ENCODE measurements at places on chromosomes 5 and 9. TPM values are rescaled to one million over a fixed set of nuclear protein-coding genes. Genes with fewer than 3 reads are reported as not detected.

GRCh38 chr5:9115093-9115492 is 430.8 kb downstream of the SEMA5A start:
- DNase-seq, result no peak

- no peak for DNase-seq
Measured at GRCh38 chr5:73783828-73784227, 157.8 kb downstream of the ARHGEF28 start.

DNA sequence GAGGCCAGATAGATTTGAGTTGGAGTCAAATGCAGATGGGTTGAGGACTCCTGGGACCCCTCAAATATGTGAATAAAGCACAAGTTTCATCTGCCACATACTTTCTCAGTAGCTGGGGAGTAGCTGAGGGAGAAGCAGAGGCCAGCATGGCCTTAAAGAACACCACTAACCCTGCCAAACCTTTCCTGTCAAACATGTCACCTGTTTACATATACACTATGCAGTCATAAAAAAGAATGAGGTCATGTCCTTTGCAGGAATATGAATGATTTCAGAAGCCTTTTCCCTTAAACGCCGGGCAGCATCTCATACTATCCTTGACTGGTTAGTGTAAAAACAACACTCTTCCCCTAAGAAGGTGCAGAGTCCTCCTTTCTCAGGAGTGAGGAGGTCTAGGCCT is 25.2 kb upstream of the HSD17B4 start:
- no peak for DNase-seq

- DNase-seq, result no peak
Measured at GRCh38 chr9:34592895-34593601, 3.5 kb upstream of the CNTFR start.

- DNase-seq, result no peak
Measured at GRCh38 chr9:37046683-37047082, 12.6 kb upstream of the PAX5 start.

DNA sequence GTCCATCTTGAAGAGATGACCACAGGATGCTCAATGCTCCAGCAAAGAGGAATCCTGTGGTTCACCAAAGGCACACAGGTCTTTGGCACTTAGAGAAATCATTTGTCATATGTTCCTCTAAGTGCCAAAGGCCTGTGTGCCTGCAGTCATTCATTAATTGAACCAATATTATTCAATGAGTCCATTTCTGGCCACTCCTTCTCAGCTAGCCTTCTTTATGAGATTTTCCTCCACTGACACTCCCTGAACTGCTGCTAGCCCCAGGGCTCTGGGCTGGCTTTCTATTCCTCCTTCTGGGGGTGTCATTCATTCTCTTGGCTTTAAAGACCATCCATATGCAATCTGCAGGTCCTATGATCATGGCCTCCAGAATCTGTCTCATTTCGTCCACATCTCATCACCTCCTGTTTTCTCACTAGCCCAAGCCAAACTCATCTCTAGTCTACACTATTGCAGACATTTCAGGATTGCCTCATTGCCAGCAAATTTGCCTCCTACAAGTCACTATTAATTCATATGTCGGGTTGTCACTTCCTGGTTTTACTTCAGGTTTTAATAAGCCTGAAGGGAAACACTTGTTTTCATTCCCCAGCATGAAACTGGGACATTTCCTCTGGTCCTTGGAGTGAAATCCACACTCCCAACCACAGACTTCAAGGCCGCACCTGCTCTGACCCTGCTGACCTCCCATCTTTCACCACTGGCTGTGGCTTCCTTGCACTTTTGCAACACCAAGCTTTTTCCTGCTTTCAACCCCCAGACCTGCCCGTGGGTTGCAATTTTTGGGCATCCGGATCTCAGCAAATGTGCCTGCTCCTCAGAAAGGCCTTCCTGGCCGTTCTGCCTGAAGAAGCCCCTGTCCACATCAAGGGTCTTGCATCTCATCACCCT is 35.1 kb downstream of the KCNIP1 start:
- no peak for DNase-seq

GRCh38 chr9:126062158-126062886 is 264.3 kb upstream of the MVB12B start:
- no peak for DNase-seq

- DNase-seq, result no peak
Measured at GRCh38 chr9:30239878-30240277, 2144.6 kb upstream of the ACO1 start.

Gene HMMR
- polyA plus RNA-seq, result 6.2 TPM

DNA sequence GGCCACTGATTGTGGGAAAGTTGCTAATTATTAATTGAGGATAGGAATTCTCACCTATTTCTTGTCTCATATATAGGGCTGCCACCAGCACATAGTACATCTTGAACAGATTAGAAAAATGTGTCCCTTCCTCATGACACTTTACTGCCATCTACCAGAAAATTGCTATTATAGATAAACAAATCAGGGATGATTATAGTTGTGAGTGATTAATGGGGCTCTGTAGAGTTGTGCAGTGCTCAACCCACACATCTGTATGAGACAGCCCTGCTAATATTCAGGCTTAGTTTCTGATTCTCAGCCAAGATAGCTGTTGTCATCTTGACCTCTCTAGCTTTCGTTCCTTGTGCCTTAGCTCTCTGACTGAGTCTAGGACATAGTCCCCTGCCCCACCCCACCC is 373.3 kb downstream of the TLE4 start:
- DNase-seq, result no peak

DNA sequence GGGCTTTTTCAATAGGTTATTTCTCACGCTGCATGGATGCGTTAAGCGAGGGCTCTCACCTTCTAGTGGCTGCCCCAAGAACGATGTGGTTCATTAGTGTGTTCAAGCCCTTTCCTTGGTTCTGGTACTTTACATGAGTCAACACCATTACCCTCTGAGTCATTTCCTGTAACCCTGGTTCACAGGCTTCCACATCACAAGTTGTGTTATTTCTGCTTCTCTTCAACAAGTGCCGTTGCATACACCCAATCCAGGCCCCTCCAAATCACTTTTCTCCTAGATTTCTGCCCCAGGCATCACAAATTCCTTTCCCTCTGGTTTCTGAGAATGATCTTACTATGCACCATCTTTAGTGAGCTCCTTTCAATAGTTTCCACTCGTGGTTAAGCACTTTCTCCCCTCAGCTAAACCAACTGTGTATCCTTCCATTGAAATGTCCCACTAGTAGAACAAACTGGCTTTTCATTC is 69.5 kb upstream of the RAD23B start:
- DNase-seq, result no peak

DNA sequence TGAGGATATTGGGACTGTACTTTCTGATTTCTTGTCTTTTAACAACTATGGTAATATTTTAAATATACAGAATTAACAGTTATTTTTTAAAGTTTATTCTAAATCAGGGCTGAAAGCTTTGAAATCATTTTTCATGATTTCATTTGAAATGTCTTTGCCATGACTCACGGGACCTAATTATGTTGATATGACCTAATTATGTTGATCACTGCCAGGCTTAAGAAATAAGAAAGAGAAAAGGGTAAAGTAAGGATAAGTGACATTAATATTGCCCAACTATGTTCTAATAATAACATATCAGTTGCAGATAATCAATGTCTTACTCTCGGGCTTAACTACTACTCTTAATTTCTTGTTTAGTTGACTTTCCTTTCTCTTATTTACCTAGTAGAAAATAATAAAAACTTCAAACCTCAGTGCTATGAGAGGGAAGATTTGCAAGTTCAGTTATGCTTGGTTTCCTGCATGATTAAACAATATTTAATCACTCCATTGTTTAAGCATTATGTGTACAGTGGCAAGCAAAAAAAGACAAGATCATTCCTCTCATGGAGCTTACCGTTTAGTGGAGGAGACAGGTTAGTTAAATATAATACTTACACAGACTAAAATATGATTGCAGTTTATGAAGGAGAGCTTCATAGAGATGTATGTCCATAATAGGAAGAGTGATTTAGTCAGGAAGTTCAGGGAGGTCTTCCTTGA is 67.0 kb upstream of the EIF4EBP3 start:
- no peak for DNase-seq

Gene MSX2
- polyA plus RNA-seq, result 0.41 TPM

Gene F12
- 1.2 TPM for polyA plus RNA-seq

- DNase-seq, result no peak
Measured at GRCh38 chr9:26077860-26078259, 399.6 kb upstream of the TUSC1 start.

Gene LURAP1L
- 6.8 TPM for polyA plus RNA-seq

Gene CANX
- 86.1 TPM for polyA plus RNA-seq

Gene PCDHGB1
- 0.11 TPM for polyA plus RNA-seq

GRCh38 chr9:137302118-137302448 is at the start of gene NRARP:
TSS of gene NRARP (minus strand) at chr9:137302271. CDS start at chr9:137301928, 343 bp downstream.
- DNase-seq, result no peak

- no peak for DNase-seq
Measured at GRCh38 chr5:149636861-149637246, 55.6 kb downstream of the ARHGEF37 start.

Gene LCP2
- 131 TPM for polyA plus RNA-seq

Gene SPATA31D4
- polyA plus RNA-seq, result 0.05 TPM

- DNase-seq, result no peak
Measured at GRCh38 chr9:36301227-36301626, 43.0 kb upstream of the GNE start.

DNA sequence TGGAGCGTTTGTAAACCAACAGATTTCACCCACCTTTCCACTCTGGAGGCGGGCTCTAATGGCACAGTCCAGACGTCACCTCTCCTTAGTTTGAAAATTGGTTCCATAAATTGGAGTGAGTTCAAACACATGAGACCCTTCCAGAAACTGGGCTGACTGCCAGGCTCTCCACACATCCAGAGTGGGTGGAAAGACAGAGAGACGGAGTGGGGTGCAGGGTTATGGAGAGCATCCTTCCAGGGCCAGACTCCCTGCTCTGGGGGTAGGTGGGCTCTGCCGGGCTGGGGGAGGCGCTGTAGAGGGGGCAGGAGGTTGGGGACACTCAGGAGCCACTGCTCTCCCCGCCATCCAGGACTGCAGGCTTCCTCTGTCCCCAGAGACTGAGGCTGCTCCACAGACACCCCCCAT is 104.7 kb upstream of the PHYKPL start:
- DNase-seq, result no peak

Gene OBP2B
- polyA plus RNA-seq, result 0.09 TPM

GRCh38 chr5:35162848-35163709 is 67.2 kb downstream of the PRLR start:
- no peak for DNase-seq

DNA sequence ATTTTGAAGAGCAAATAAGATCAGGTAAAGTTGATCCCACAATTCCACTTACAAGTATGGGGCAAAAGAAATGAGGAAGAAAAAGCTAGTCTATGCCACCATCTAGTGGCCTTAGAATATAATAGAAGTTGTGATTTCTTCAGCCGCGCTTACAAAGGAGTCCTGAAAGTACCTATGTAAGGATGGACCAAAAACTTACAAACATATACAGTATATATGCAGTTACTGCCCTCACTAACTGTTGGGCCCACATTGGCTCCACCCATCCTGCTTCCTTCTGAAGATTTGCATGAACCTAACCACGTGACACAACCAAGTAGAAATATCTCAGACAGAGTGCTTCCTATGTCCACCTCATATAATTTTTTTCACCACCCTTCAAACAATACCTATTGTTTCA is 11.7 kb upstream of the OR13D1 start:
- DNase-seq, result peak; percentile 21

Gene RASGRF2
- polyA plus RNA-seq, result 1.8 TPM

DNA sequence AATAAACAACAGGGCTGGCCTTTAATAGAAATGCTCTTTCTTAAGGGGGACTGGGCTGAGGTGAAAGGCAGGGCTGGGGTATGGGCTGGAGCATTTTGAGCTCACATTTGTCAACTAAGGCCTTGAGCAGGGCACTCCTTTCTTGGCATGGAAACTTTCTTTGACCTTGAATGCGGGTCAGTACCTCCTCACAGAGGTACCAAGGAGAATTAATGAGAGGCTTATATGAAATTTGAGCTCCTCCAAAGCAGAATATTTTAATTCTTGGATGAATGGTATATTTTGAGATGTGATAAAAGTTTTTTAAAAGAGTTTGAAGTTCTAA is 3.1 kb downstream of the CYSTM1 start:
- no peak for DNase-seq

Gene ZNF879
- polyA plus RNA-seq, result 5.9 TPM

Gene GCNT1
- 5.3 TPM for polyA plus RNA-seq

Gene NFIB
- 12.4 TPM for polyA plus RNA-seq

Gene LTC4S
- polyA plus RNA-seq, result 2.8 TPM

Gene PCDHB2
- 0.39 TPM for polyA plus RNA-seq

Gene SLC25A48
- polyA plus RNA-seq, result 0.25 TPM

Gene C9orf50
- 0.23 TPM for polyA plus RNA-seq

DNA sequence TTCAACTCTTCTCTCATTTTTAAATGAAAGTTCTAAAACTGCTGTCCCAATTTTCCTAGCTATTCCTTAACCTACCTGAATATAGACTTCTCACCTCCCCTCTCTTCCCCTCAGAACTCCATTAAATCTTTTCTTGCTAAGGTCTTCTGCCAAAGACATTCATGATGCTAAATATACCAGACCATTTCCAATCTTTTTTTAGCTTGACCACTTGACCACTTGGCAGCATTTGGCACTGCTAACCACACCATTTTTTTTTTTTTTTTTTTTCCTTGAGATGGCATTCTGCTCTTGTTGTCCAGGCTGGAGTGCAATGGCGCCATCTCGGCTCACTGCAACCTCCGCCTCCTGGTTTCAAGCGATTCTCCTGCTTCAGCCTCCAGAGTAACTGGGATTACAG is 3.6 kb upstream of the ZNF131 start:
- no peak for DNase-seq

GRCh38 chr9:135281151-135281550 is 193.7 kb downstream of the OLFM1 start:
- DNase-seq, result no peak

- DNase-seq, result no peak
Measured at GRCh38 chr5:126920291-126920690, 110.1 kb downstream of the MARCHF3 start.

GRCh38 chr9:86549401-86549811 is 195.2 kb upstream of the TUT7 start:
- DNase-seq, result no peak

- peak; percentile 41 for DNase-seq
Measured at GRCh38 chr9:15423231-15423985, 732 bp downstream of the SNAPC3 start.

GRCh38 chr5:52735139-52735538 is 52.6 kb upstream of the ITGA1 start:
- no peak for DNase-seq

GRCh38 chr9:6944896-6945295 is 187.1 kb downstream of the KDM4C start:
- no peak for DNase-seq

Gene FAM221B
- polyA plus RNA-seq, result 0.05 TPM

Gene PCDHA1
- not detected for polyA plus RNA-seq

Gene PLCXD3
- polyA plus RNA-seq, result 0.37 TPM

Gene IL7R
- 167 TPM for polyA plus RNA-seq

DNA sequence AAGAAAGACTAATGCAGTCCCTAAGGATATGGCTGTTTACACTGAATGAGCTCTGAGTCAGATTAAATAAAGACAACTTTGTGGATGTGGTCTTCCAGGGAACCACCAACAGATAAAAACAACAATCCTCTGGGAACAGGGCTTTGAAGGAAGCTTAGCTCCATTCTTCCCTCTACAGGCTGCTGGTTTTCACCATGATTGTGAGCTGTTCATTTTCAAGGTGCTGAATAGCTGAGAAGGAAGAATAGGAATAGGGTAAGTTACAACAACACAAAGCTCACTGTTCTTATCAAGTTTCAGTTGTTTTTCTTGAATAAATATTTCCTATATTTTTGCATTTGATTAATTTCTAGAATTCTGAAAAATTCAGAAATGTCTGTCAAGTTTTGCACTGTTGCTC is 25.9 kb upstream of the PTAR1 start:
- no peak for DNase-seq

GRCh38 chr9:116154334-116154975 is 864 bp downstream of the PAPPA start:
- DNase-seq, result no peak

Data from thymus (tissue), 14 donors.